Hematopoietic multipotent progenitor cell (in vitro differentiated cells): ENCODE measurements at places on chromosomes 6 and 20. TPM values are rescaled to one million over a fixed set of nuclear protein-coding genes. Genes with fewer than 3 reads are reported as not detected.

DNA sequence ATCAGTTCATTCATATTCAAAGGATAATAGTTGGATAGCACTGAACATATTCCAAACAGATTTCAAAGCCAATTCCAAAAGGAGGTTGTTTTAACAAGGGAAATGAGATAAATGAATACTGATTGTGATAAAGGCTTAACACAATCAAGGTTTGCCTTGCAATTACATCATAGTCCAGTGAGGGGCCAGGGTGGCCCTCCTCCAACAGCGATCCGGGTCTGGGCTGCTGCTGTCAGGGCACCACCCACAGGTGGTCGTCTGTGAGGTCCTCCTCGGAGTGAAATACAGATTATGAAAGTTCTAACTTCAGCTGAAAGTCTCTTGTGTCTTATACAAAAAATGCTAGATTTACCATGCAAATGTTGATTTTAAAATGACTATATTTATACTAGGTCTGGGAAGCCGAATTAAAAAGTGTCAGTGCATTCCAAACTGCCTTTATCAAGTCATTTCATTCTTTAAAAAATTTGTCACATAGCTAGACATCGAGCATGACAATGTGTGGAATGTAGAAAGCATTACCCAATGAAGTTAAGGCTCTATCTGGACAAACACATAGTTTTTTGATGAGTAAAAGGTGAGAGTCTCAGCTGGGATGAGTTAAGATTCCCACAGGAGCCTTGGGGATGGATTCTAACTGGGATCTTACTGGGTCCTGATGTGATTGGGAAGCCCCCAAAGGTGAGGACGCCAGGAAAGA is 65.9 kb upstream of the SLC22A23 start:
- no peak for DNase-seq

DNA sequence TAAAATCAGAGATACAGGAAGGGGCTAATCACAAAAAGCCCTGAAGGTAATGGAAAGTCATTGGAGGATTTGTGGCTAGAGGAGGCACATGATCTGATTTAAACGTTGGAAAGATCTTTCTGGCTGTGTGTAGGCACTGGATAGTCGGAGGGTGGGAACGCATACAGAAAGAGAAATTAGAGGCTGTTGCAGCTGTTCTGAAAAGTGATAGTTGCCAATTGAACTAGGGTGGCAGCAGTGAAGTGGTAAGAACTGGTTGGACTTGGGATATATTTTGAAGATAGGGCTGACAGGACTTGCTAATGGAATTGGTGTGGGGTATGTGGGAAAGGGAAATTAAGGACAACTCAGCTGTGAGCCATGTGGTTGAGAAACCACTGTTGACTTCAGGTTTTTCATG is 223.6 kb downstream of the OGFRL1 start:
- DNase-seq: no peak

GRCh38 chr6:134123666-134124208 is 71.3 kb upstream of the SLC2A12 start:
- DNase-seq: peak; percentile 22

- DNase-seq: no peak
These were observed 151.5 kb downstream of the TASP1 start for GRCh38 chr20:13487202-13487601.

DNA sequence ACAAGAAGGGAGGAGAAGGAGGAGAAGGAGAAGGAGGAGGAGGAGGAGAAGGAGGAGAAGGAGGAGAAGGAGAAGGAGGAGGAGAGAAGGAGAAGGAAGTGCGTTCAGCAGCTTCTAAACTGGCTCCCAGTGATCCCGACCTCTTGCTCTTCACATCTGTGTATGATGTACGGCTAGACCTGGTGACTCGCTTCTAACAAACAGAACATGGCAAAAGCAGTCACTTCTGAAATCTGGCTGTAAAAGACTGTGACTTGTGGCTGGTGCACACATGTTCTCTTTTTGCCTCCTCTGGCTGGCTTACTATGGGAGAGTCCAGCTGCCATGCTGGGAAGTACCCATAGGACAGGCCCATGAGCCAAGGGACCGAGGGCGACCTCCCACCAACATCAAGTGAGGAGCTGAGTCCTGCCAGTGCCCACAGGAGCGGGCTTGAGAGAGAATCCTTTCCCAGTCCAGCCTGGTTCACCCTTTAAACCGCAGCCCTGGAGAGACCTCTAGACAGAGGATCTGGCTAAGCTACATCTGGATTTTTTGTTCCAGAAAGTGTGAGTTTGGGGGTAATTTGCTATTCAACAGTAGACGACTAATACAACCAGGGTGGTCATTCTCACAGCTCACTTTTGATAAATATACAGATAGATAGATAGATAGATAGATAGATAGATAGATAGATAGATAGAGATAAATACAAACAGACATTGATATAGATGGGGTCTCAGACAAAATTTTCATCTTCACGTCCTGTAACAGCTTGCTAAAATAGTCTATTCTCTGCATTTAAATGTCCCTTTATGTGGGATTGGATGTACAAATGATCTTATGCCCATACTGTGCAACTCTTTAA is 42.3 kb downstream of the RPP40 start:
- DNase-seq: no peak

GRCh38 chr20:50126662-50127061 is 13.7 kb upstream of the UBE2V1 start:
- DNase-seq: no peak

DNA sequence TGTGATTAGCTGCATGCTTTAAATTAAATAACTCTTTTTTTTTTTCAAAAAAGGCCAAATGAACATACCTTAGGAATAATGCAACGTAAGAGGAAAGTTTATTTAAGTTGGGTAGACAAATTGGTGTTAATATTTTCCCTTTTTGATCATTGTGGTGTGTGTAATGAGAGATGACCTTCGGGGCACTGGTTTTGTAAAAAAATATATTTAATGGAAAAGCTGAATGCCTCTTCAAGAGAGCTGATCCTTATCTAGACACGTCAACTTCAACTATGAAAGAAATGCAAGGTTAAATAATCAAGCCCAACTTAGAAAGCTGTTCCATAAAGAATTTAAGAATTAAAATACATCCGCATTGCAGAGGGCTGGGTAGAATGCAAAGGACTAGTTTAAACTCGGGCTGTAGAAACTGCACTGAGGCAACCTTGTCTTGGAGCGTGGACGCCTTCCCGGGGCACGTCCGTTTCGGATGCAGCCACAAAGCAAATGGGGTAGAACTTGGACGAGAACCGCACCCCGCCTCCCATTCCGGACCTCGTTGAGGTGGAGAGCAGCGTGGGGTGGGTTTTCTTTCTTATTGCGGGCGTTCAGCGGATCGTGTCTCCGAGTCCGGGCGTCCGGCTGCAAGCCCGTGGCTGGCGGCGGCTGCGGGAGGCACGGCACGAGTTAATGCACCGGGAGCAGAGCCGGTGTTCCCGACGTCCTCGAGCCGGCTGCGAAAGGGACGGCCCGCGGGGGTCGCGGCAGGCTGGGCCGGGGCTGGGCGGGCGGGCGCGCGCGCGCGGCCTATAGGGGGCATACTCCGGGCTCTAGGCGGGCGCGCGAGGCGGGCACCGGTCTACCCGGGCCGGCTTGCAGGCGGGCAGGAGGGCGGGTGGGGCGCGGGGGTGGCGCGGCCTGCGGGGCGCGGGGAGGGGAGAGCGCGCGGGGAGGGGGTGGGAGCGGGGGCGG is 1.9 kb downstream of the JARID2 start:
- peak; percentile 31 for DNase-seq

DNA sequence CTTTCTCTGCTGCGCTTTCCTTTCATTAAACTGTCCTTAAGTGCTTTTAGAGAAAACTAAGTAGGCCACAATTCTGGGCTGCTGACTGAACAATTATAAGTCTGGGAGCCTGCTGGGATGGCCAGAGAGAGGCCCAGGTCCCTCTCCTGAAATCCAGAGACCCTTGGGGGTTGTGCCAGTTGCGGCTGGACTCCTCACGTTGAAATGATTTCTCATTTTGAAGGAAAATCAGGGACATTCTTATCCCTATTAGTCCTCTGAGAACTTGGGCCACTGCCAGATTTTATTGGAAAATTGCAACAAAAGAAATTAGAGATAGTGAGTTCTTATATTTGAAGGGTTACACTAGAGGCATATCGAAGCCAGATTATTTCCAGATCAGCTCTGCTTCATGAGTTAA is 145.1 kb downstream of the CLIC5 start:
- no peak for DNase-seq

- no peak for DNase-seq
These were observed 796.3 kb downstream of the KIF16B start for GRCh38 chr20:15776770-15777466.

GRCh38 chr20:13142143-13142542 is 78.9 kb upstream of the ISM1 start:
- no peak for DNase-seq

DNA sequence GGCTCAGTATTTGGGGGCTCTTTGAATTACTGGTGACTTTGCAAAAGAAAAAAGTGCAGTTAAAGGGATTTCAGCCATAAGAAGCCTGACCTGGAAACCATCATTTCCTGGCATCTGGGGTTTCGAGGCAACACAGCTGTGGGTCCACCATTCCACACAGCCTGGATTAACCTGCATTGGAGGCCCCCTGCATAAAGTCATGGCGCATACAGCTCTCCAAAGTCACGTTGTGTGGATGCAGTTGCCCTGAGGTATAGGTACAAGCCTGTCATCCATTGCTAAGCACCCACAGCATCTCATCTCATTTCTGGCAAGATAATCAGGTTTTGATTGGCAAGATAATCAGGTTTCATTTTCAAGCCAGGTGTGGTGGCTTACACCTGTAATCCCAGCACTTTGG is 54.5 kb upstream of the TAGAP start:
- DNase-seq: no peak

DNA sequence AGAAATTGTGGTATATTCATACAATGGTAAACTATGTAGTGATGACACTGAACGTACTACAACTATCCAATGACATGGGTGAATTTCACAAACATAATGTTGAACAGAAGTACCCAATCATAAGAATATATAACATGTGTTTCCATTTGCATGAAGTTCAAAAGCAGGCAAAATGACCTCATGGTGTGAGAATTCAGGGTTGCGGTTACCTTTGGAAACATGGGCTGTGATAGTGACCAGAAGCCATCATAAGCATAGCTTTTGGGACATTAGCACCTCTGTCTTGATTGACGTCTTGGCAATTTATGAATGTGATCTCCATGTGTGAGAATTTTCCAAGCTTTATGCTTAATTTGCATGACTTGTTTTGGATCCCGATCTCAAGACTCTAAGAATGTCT is 500.1 kb upstream of the JAG1 start:
- DNase-seq: no peak

- no peak for DNase-seq
These were observed 556.9 kb downstream of the EPM2A start for GRCh38 chr6:145178391-145178790.

DNA sequence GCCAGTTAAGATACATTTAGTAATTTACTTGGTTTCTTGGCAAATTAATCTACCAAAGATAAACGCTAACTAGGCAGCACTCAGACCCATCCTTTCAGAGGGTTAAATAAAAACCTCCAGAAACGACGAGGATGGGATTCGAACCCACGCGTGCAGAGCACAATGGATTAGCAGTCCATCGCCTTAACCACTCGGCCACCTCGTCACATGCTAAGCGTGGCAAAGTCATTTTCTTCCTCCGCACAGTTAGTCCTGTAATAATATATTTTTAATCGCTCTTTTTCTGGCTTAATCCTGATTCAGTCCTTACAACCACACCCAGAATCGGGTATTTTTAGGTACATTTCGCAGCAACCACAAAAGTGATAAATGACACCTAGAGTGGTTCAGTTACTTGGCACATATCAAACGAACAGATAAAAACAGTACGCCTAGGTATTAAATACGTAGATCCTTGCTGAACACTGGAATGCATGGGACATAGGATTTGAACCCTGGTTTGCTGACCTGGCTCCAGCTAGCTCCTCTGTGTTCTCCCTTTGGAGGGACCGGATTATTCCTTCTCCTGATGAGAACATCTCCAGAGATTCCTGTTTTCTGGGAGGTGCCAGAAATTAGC is 71.6 kb downstream of the GPX5 start:
- DNase-seq: peak; percentile 32

GRCh38 chr20:24160563-24161281 is 172.1 kb upstream of the GGTLC1 start:
- DNase-seq: peak; percentile 21

GRCh38 chr20:63787302-63787701 is 43.8 kb downstream of the ZBTB46 start:
- no peak for DNase-seq

DNA sequence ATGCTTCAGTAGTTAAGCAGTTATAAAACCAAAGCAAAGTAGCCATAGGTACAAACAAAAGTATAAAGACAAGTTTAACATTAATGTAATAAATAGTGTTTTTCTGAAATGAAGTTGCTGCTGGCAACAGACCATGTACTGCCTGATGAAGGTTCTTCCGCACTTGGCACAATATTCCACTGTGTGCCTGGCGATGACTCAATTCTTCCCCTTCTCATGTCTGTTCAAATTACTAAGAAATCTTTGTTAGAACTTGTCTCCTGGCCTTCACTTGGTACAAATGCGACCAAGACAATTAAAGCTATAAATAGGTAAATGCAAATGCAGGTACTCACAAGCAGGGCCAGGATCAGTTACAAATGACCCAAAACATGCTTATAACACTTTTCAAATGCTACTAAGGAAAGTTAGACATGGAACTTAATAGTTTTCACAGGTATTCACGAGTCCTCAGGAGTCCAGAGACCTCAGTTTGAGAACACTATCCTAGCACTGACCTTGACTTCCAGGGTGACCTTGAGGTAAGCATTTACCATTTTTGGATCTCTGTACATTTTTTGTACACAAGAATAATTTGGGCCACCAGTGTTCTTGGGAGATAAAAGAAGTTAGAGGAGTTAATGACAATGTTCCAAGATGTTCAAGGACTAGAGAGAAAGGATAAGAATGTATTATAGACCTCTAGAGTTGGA is 8.1 kb upstream of the DDR1 start:
- no peak for DNase-seq

- DNase-seq: peak; percentile 95
These were observed 490 bp downstream of the ZNF165 start for GRCh38 chr6:28080631-28081485.

DNA sequence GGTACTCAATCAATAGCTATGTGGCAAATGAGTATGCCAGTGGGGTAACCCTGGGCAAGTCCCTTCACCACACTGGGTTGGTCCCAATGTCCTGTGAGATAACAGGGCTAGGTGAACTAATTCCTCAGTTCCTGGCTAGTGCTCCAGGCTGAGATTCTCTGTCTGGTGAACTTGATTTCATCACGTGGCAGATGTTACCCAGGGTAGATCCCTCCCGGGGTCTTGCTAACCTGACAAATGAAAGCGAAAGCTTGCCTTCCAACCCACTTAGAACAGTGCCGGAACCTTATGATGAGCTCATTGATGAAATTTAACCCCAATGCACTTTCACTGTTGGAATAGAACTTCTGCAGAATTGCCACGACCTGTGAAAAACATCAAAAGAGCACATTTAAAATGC is 6.6 kb upstream of the ANKRD60 start:
- DNase-seq: no peak

- no peak for DNase-seq
These were observed 122.1 kb downstream of the LRRC1 start for GRCh38 chr6:53916804-53917463.

DNA sequence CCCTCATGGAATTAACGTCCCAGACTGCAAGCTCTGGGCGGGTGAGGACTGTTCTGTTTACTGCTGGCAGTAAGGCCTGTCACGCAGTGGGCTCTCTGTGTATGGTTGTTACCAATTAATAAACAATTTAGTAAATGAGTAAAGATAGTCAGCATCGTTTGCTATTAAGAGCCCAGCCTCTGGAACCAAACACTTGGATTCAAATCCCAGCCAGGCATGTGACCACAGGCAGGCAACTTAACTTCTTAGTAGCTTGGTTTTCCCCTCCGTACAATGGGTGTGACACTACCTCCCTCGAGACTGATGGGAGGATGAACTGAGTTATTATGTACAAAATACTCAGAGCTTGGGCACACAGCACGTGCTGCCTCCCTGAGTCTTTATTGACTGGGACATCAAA is 137.7 kb upstream of the ARMC2 start:
- DNase-seq: no peak

The SOX18 gene
- total RNA-seq: 0.54 TPM

The EEF1E1 gene
- total RNA-seq: 12.7 TPM
